ENCODE measurements at places on chromosomes 2 and 18.
A peak's percentile ranks its signal among the peaks of the same experiment; 100 is the strongest.

DNA sequence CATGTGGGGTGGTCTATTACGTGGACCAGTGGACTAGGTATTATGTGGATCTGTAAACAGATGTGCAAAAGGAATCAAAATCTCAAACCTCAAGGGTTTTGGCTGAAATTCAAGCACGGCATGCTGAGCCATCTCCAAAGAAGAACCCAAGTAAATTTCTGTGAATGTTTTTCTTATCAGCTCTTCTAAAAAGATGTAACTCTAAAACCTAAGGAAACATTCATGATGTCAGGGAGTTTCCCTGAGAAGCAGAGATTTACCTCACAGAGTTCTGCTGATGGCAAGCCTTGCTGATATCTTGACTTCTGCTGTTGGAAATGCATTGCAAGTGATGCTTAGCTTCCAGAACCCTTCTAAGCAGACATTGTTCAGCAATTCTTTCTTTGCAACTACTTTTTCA, 21.6 kb downstream of the DSG4 start:
- DNase-seq: no peak

DNA sequence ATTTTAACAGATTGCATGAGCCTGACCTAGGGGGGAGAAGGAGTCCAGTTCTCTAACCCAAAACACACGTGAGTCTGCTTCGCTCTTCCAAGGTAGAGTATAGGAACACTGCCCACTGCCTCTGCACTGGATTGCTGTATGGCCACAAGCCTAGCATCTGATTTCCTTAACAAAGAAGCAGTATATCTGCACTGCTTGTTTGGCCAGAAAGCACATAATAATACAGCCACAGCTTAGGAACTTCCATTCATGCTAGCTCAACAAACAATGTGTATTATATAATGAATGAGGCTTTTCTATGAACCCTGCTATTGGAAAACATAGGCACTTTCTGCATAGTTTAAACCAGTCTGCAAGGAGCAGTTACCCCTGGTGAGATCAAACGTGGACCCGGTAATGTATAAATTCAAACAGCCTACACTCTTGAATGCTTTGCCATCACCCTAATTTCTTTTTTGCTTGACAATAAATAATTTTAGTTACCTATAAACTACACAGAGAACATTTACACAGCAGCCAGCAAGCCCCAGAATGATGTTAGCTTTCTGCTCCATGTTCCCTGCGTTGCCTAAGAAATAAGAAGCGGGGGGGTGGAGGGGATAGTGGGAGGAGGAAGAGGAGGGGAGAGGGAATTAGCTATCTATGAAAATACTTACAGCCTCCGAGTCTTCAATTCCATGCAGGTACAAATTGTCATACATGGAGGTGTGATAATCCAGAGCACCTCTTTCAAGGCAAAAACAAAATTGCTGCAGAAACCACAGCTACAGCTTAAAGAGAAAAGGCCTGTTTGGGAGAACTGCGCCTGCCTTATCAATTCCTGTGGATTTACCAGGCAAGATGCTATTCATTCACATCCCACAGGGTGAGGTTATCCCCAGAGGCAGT, 125.6 kb downstream of the CACNB4 start:
- DNase-seq: peak; percentile 60

GRCh38 chr2:143085125-143085784, 44.0 kb upstream of the ARHGAP15 start:
- no peak for DNase-seq

DNA sequence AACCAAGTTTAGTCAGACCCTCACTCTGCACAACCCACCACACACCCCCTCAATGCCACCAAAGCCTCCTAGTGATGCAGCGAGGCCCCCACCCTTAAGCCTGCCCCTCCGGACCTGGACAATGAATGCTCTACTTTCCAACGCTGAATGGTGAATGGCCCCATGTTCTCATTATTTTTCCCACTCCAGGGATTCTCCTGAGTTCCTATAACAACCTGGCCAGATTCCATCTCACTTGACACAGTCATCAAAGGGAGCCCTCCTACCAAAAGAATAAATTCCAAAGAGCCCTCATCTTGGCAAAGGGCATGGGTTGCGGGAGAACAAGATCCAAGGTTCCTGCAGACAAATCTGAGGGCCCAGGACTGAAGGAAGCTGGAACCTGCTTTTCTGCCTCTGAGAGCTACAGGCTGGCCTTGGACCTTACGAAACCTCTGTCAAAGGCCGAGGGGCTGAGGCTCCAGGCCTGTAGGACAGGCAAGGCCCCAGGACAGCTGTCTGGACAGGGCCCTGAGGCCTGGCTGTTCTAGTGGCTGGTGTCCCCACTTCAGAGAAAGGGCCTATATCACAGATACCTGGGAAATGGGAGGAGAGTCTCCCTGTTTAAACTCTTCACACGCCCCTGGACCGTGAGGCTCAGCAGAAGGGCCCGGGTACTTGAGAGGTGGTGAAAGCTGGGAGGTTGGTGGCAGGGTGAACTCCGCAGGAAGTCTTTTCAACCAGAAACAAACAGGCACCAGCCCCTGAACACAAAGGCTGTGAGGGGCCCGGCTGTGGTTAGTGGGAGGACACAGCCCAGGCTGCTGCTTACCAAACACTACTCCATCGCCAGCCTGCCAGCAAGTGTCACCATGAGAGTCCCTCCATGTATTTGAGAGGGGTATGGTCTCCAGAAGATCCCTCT, 27.3 kb downstream of the SFXN5 start:
- no peak for DNase-seq

DNA sequence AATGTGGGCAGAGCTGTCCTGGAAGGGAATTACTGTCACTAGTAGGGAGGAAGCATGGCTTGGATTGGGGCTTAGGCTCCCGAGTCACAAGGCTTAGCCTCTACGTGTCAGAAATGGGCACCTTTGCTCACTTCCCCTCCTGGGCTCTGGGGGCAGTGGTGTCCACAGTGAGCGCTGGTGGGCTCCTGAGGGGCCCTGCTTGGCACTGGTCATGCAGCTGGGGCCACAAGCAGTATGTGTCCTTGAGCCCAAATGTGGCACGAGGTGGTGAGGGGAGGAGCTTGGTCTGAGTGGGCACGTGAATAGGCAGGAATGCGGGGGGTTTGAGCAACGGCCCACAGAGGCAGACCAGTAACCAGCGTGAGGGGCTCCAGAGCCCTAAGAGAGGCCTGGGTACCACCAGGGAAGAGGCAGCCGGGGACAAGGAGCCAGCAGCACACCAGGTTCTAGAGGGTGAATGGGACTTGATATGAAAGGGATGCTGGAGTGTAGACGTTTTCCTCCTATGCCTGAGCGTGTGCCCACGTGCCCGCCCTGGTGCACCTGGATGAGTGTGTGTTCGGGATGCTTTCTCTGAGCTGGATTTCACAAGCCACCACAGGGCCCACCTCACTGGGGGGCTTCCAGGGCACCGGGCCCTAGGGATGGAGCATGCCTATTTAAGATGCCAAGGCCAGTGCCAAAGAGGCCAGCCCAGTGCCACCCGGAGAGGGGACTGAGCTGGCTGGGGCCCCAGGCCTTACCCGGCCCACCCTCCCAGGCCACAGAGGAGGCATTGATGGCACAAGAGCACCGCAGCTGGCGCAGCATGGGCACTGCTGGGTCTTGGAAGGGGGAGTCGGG, 22.8 kb upstream of the PTMA start:
- DNase-seq: no peak

- no peak for DNase-seq
These were observed 15.9 kb upstream of the TMEM214 start for GRCh38 chr2:27016801-27017325.

DNA sequence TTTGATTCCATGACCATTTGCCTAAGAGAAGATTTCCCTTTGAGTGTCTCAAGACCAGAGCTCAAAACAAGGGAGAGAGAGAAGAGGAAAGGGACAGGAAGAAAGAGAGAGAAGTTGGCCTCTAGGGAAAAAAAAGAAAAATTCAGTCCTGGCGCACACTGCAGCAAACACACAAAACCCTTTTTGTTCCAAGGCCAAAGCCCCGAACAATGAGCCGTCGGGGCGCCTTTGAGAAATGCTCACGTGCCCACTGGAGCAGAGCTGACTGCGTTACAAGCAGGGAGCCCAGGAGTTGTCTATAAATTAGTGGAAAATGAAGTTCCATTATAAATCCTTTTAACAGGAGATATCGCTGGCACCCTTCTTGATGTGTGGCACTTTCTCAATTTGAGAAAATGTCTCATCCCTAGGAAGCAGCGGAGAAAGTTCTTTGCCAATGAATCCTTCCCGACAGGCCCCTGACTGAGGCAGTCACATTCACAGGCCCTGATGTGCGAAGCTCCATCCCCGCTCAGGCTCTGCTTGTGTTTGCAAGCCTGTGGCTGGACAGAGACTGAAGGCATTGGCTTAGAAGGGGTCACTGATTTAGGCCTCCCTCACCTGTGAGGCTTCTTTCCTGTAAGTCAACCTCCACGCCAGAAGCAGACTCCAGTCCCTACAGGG, 32.1 kb upstream of the NCKAP5 start:
- no peak for DNase-seq

GRCh38 chr2:26542676-26543505, 65.0 kb upstream of the OTOF start:
- DNase-seq: no peak

DNA sequence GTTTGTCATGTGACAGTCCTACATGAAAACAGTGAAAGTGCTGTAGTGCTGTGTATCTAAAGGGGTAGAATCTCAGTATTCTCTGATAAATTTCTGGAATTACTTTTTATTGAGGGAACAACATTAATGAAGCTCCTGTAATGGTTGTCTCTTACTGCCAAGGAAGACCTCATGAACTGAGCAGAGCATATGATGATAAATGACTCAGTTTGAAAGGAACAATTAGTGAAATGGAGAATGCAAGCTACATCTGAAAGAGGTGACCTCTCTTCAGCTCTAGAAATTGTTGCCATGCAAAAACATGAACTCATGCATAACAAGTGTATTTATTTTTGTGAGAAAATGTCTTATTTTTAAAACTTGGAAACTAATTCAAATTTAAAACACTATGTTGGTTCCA, 93.6 kb downstream of the SCN9A start:
- no peak for DNase-seq

DNA sequence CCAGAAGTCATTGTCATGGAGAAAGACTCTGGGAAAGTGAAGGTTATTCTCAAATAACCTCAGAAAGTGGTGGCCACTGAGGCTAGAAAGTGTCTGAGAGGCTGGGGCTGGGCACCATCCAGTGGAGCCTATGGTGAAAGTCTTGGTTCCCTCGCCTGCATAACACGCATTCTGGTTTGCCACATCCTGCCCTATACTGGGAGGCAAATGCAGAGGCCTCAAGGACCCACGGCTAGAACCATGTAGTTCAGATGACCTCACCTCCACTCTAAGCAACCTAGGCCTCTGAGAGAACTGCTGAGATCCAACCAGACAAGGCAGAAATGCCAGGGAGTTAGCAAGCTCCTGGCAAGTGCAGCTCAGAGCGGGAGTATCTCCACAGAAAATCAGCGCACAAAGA, 5.1 kb downstream of the ITGB6 start:
- DNase-seq: no peak

DNA sequence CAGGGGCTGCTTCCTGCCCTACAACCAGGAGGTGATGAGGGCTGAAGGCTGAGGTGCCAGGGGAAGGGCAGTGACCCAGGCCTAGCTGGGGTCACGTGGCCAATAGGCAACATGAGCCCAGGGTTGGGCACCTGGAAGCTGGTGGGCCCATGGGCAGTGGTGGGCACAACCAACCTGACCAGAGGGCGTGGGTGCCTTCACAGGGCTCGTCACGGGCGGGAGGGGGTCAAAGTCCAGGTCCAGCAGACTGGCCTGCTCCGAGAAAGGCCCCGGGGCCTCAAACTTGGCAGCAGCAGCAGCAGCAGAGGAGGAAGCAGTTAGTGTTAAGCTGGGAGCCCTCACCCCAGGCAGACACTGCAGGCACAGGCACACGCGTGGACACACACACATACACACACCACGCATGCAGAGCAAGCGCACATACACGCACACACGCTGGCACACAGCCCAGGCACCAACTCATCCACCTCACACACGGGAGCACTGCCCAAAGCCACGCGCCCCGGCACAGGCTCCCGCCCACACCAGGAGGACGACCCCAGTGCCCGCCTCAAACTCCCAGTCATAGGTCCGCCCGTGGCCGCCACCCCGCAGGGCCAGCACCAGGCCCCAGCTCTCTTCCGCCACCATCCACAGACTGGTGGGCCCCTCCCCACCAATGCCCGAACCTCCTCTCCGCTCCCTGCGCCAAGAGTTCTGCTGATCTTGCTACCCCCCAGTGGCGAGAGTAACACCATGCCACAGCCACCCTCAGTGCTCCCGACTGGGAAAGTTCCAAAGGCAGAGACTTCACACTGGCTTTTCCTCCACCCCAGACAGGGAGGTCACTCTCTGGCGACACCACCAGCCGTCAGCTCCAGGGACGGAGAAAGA, 53.0 kb downstream of the BIN1 start:
- no peak for DNase-seq

- no peak for DNase-seq
These were observed 37.3 kb upstream of the REL start for GRCh38 chr2:60844105-60844504.

DNA sequence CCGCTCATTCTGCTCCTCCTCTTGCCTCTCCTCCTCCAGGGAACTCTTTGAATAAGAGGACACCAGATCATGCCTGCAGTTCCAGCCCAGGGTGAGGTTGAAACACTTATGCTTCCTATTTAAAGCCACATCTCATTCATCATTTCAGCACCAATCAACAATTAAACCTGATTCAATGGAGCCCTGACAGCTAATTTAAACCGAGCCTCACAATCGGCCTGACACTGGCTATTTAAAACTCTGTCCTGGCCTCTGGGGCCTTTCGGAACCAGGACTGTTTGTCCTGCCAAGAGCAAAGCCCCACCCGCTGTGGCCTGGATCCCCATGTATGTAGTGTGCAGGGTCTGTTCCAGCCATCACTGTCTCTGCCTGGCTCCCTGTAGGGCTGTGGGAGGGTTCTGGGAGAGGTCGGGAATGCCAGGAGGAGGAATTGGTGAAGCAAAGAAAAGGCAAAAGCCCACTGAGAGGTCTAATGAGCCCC, 97.4 kb downstream of the MCFD2 start:
- no peak for DNase-seq

DNA sequence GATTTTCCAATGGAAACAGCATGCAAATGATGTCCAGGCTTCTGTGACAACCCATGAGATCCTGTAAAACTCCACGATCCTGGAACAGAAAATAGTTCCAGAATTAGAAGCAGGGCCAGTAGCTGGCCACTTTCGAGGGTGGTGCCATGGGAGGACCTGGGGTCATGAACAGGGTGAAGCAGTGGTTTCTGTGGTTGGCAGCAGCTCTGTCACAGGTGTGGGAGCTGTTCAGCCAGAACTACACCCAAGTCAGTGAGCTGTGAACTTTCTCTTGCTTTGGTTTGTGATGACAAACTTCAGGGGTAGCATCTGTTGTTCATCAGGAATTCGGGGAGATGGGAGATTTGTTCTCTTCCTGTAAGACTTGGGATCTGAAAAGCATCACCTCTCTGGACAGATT, 314.4 kb upstream of the NT5C1B start:
- no peak for DNase-seq

- no peak for DNase-seq
These were observed 88.9 kb downstream of the TMEM185B start for GRCh38 chr2:120134263-120134662.

GRCh38 chr18:6606411-6607085, 123.0 kb upstream of the ARHGAP28 start:
- peak; percentile 5 for DNase-seq

GRCh38 chr18:49013961-49014604, 63.3 kb upstream of the SMAD7 start:
- no peak for DNase-seq

- no peak for DNase-seq
These were observed 567.0 kb upstream of the SOX11 start for GRCh38 chr2:5125017-5125730.

Data from NCI-H526 (cell line).